ENCODE measurements at places on chromosomes 11 and 22.

GRCh38 chr11:118443590-118444218, 7.4 kb downstream of the KMT2A start:
- DNase-seq, result no peak

DNA sequence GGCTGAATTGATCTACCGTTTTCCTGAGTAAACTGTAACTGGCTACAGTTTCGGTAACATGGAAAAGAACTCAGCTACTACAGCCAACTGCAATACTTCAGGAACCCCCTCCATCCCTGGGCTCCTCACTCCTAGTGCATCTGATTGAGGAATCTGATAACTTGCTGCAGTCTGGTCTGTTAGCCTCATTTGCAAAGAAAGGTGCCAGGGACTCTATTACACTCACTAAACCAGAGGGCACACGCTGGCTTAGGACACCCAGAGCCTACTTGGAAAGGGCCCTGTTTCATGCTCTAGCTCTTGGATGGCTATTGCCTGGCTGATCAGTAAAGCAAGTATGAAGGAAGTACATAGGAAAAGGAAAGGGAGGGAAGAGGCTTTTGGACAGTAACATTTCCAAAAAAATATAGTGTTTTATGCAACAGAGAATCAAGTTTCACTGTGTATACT, 22.3 kb downstream of the APOL5 start:
- no peak for DNase-seq

DNA sequence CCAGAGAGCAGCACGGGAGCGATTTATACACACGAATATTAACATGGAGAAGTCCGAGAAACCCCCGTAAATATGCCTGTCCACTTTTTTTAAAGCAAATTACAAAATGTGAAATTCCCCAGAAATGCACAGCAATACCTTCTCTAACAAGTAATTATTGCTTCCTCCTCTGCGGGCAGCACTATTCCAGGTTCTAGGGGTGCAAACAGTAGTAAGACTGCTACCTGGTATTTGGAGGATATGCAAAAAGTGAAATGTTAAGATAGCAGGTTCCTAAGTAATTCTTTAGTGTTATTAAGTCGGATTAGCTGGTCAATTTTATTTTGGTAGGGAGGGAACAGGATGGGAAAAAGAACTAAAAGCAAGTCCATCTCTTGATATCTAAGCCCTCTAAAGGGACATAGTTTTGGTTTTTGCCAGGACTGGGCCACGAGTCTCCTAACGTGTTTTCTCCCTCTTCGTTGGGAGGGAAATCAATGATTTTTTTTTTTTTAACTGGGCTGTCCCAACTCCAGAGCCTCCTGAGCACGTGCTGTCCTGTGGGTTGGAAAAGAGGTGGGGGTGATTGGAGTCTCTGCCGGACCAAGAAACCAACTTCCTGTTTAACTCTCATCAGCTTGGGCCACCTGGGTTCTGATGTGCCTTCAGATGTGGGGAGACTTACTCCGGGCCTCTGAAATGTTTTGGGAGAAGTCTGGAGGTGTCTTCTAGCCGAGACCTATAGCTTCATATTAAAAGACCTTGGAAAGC, 1.7 kb upstream of the XBP1 start:
- no peak for DNase-seq

GRCh38 chr11:69207165-69207889, 51.6 kb downstream of the SMIM38 start:
- no peak for DNase-seq

- no peak for DNase-seq
Observed at GRCh38 chr22:36463783-36464184, 17.7 kb downstream of the TXN2 start.

GRCh38 chr11:130209954-130210854, 50.6 kb downstream of the ST14 start:
- DNase-seq, result no peak

- DNase-seq, result no peak
Observed at GRCh38 chr11:75768909-75769771, 562 bp downstream of the DGAT2 start.

DNA sequence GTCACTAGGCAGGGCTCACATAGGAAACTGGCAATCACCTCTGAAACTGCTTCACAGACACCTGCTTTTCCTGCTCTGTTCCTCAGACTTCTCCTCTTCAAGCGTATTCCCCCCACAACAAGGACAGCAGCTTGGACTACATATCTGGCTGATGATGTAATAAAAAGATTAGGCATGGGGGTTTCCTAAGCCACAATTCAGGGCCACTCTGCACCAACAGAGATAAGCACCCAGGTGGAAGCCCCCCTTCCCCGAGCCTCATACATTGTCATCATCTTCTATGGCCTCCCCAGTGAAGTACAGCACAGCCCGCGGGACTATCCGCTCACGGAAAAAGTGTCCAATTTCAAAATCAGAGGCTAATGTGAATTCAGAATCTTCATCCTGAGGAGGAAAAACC, 25.0 kb upstream of the PHLDA2 start:
- no peak for DNase-seq

DNA sequence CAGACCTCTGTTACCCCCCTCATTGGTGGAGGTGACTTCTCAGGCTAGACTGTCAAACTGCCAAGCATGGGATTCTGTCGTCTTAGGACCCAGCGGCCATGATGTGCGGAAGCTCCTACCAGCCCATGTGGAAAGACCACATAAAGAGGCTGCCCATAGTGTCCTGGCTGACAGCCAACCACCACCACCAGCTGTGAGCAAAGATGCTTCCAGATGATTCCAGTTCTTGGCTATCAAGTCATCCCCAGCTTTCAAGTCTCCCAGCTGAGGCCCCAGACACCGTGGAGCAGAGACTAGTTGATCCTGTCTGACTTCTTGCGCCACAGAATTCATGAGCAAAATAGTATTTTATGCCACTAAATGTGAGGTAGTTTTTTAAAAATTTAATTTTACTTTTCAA, 32.9 kb downstream of the SCUBE1 start:
- no peak for DNase-seq

- DNase-seq, result no peak
Observed at GRCh38 chr22:26502688-26503561, 9.3 kb downstream of the TFIP11 start.

DNA sequence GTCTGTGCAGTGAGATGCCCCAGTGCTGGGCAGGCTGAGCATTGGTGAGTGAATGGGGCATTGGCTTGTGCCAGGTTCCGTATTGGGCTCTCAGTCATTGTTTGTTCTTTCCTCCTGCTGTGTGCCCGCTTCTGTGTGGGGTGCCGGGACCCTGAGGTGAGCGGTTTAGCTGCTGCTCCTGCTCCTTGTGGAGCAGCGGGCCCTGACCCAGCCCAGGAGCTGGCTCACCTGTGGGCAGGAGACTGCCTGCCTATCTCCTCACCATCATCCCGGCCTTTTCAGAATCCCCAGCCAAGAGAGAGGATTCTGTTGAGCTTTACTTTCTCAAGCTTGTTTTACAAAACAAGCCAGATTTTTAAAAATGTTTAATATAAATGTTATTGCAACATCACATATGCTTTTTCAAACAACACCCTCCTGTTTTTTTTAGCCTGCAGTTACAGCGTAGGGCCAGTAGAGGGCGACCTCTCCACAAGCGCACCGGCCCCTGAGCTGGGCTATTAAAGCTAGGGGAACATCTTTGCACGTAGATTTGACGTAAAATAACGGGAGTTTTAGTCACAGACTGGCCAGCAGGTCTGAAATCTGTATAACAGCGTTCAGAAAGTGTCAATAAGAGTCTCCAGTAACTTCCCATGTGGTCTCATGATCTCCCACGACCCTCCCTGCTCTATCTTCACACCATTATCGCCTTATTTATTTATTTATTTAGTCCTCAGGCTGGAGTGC, 25.1 kb upstream of the RELT start:
- DNase-seq, result peak; percentile 24

DNA sequence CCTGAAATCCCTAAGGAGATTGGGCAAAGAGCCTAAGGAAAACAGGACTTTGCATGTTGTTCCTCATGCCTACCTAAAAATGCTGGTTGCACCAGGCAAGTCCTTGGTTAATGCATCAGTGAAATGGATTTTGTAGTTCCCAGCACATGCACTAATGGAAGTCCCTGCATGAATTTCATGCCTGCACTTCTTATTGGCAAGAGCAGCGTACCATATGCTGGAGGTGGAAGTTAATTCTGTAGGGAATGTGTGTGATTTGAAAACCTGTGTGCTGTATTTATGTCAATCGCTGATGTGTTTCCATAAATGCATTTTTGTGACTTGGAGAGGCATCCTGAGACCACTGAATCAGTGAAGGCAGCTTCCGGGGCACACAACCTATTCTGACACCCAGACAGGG, 140.3 kb upstream of the MTNR1B start:
- DNase-seq, result no peak

- no peak for DNase-seq
Observed at GRCh38 chr11:2566223-2567025, 121.6 kb downstream of the KCNQ1 start.

DNA sequence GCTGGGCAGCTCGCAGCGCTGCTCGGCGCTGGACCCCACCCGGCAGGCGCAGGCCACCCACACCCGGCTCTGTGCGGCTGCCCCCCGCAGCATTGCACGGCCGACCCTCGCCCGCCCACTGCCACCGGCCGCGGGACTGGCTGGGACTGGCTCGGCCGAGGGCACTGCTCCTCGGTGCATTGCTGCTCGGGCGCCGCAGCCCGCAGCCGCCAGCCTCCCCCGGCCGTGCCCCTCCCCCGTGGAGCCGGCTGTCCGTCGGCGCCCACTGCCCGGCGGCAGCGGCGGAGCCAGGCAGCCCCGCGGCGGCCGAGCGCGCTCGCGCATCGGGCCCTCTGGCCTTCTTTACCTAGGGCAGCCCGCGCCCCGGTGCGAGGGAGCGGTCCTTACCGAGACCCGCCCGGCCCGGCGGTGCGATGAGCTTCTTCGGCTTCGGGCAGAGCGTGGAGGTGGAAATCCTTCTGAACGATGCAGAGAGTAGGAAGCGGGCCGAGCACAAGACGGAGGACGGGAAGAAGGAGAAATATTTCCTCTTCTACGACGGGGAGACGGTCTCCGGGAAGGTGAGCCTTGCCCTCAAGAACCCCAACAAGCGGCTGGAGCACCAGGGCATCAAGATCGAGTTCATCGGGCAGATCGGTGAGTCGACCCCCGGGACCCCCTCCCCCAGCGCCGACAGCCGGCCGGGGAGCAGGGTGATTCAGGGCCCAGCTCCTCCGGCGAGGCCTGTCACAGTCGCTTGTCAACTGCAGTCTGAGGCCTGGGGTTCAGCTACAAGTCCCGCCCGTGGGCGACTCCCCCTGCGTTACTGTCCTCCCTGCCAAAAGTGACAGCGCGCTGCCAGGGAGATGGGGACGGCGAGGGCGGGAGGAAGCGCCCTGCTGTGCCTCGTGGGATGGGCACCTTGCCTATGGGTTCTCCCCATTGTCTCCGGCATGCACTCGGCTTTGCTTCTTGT, 516 bp downstream of the VPS26B start:
- DNase-seq, result no peak

DNA sequence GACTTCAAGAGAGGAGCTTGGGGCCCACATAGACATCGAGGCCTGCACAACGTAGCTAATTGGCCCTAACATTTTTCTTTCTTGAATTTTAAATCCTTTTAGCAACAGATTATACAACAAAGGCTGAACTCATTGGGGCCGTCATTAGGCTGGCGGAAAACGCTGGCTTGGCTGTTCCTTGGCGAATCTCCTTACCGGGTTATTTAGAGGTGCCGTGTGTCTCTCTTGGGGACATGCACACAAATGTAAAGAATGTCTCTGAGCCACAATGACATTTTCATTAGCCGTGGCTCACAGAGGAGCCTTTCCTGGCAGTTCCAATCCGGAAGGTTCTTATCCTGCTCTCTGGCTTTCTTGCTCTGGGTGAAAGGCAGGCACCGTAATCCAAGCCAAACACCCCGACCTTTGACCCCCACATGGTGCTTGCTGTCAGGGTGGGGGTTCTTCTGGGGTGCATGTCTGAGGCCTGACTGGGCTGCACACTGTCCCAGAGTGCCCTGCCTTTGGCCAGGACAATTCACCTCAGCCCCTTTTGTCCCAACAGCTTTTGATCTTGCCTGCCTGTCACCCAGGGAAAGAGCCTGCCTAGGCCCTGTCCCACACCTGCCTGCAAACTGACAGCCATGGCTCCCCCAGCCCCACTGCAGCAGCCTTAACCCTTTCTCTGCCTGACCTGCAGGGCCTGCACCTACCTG, 9.2 kb upstream of the FGF3 start:
- DNase-seq, result no peak

- no peak for DNase-seq
Observed at GRCh38 chr11:2114430-2115241, 24.6 kb downstream of the IGF2 start.

- no peak for DNase-seq
Observed at GRCh38 chr11:1760351-1761109, 3.2 kb downstream of the CTSD start.

DNA sequence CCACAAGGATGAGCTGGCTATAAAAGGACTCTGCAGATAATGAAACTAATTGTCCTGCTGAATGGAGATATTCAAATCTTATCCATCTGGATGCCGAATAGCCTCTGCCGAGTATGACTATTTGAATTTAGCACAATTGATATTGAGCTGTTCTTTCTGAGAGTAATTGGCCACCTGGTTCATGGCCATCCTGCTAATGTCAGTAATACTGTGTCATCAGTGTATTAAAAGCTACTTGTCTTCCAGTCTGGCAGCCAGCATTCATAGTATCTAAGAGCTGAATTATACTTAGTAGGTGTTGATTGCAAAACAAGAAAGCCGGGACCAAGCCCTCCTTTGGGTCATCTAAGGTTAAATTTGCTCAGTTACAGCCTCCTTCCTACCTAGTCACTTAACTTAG, 310.7 kb upstream of the NCAM1 start:
- no peak for DNase-seq

GRCh38 chr22:24402460-24403192, 24.8 kb upstream of the ADORA2A start:
- DNase-seq, result no peak

- DNase-seq, result no peak
Observed at GRCh38 chr22:32281072-32281471, 25.9 kb upstream of the SLC5A4 start.

DNA sequence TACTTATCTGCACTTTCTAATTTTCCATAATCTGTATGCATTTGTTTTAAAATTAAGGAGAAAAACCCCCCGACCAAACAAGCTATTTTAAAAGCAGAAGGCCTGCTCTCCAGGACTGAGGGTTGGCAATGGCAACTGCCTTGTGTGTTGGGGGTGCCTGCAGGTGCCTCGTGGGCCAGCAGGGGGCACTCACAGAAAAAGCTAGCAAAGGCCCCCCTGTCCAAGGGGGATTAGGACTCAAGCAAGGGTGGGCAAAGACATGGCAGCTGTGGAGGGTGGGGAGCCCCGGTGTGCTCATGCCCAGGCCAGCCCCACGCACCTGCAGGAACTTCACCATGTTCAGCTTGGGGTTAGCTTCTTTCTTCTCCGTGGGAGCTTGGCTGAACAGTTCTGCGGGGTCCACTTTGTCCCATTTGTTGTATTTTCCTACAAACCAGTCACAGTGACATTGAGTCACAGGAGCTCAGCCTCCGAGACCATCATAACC, 10.3 kb downstream of the TOP3B start:
- DNase-seq, result peak; percentile 31

GRCh38 chr11:65982824-65983588, 19.0 kb downstream of the EIF1AD start:
- DNase-seq, result no peak

DNA sequence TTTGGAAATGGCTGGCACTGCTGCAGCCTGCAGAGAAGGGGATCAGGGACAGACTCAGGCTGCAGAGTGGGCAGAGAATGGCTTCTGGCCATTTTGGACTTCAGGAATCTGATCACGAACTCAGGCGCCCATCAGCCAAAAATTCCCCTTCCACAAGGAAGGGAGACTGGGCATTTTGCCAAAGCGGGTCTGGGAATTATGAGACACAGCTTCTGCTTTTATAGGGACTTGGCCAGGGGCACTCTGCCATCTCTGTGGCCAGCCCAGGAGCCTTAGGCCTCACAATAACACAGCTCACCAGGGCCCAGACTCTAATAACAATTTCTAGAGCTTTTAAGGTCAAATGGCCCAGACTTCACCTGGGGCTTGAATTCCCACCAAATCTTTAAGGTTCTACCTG, 74.7 kb downstream of the CHST1 start:
- no peak for DNase-seq
